ENCODE measurements at places on chromosomes 6 and 20.
A peak's percentile ranks its signal among the peaks of the same experiment; 100 is the strongest.

- H3K36me3 ChIP-seq = peaks cover 6% of the 10 kb centered on the region
- DNase-seq = no peak
- H3K4me3 ChIP-seq = no peak overlapping the region
- H3K4me1 ChIP-seq = no peaks in the 10 kb centered on the region
- H3K27me3 ChIP-seq = no peaks in the 10 kb centered on the region
These were observed 62.3 kb upstream of the TMEM181 start for GRCh38 chr6:158497620-158498019.

GRCh38 chr20:56440346-56441007, 27.9 kb upstream of the RTF2 start:
- no peak overlapping the region for H3K4me3 ChIP-seq
- peaks cover 10% of the 10 kb centered on the region for H3K4me1 ChIP-seq
- no peaks in the 10 kb centered on the region for H3K27me3 ChIP-seq
- no peak overlapping the region for H3K27ac ChIP-seq
- H3K36me3 ChIP-seq = no peaks in the 10 kb centered on the region

DNA sequence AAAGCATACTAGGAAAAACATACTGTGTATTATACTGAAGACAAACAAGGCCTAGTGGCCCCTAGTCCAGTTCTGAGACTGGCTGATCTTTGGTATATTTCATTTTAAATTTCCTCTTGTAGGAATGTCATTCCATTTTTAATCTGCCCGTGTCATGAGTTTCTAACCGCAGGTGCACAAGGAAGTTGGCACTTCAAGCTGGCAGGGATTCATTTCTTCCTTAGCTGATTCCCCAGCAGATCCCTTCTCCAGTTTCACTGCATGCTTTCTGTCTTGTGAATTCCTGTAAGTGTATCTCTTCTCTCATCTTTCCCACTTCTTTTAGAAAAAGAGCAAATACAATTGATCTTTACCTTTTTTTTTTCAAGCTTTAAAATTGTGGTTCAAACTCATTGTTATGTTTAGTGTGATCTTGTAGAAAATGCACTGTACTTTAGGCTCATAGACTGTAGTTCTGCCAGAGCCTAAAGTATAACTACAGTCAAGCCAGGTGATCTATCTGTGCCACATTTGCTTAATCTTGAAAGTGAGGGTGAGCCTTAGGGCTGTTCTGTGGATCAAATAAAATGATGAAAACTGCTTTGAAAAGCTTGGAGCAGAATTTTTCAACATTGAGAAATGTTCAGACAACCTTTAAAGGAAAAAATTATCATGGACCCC, 37.0 kb downstream of the RNF217 start:
- H3K4me3 ChIP-seq = no peak overlapping the region
- DNase-seq = no peak
- H3K27me3 ChIP-seq = no peaks in the 10 kb centered on the region
- H3K4me1 ChIP-seq = peaks cover 40% of the 10 kb centered on the region

DNA sequence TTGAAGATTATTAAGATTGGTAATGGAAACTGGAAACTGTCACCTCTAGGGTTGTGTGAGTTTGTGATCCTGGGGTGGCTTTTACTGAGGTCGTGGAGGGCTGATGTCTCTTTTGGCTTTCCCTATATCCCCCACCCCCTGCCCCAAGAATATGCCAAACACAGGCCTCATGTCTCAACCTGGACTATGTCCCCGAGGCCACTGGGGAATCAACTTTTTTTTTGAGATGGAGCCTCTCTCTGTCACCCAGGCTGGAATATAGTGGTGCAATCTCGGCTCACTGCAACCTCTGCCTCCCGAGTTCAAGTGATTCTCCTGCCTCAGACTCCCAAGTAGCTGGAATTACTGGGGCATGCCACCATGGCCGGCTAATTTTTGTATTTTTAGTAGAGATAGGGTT, 83.3 kb upstream of the RALGAPA2 start:
- no peak overlapping the region for H3K4me3 ChIP-seq
- no peaks in the 10 kb centered on the region for H3K27me3 ChIP-seq
- H3K27ac ChIP-seq = no peak overlapping the region
- no peaks in the 10 kb centered on the region for H3K36me3 ChIP-seq
- DNase-seq = no peak

- no peaks in the 10 kb centered on the region for H3K4me1 ChIP-seq
- no peak overlapping the region for H3K4me3 ChIP-seq
- H3K27ac ChIP-seq = peak overlapping the region; percentile 27
- no peaks in the 10 kb centered on the region for H3K27me3 ChIP-seq
These were observed 39.2 kb downstream of the PREX1 start for GRCh38 chr20:48788486-48789072.

GRCh38 chr6:80223743-80224212, 117.3 kb downstream of the BCKDHB start:
- H3K4me3 ChIP-seq = no peak overlapping the region
- no peak overlapping the region for H3K27ac ChIP-seq
- H3K27me3 ChIP-seq = no peaks in the 10 kb centered on the region
- no peaks in the 10 kb centered on the region for H3K4me1 ChIP-seq
- DNase-seq = no peak
- H3K36me3 ChIP-seq = no peaks in the 10 kb centered on the region

DNA sequence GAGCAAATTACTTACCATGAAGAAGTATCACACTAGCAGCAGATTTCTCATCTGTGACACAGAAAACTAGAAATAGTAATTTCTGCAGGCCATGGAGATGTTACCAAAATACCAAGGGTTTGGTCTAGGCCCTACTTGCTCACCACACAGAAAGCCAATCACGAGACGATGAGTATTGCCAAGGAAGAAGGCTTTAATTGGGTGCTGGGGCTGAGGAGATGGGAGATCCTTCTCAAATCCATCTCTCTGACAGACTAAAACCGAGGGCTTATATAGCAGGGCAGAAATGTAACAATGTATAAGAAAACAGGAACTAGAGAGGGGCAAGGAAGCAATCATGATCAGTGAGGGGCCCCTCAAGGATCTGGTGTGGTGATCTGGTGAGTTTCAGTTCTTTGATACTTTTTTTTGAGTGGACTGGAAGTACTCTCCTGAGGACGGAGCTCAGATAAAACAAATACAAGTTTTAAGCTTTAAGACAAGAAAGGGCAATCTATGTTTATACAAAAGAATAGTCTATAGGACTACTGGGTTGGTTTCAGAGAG, 40.9 kb downstream of the RNF182 start:
- no peak overlapping the region for H3K4me3 ChIP-seq
- H3K27me3 ChIP-seq = peaks cover 5% of the 10 kb centered on the region
- DNase-seq = no peak
- H3K4me1 ChIP-seq = no peaks in the 10 kb centered on the region
- H3K27ac ChIP-seq = no peak overlapping the region

DNA sequence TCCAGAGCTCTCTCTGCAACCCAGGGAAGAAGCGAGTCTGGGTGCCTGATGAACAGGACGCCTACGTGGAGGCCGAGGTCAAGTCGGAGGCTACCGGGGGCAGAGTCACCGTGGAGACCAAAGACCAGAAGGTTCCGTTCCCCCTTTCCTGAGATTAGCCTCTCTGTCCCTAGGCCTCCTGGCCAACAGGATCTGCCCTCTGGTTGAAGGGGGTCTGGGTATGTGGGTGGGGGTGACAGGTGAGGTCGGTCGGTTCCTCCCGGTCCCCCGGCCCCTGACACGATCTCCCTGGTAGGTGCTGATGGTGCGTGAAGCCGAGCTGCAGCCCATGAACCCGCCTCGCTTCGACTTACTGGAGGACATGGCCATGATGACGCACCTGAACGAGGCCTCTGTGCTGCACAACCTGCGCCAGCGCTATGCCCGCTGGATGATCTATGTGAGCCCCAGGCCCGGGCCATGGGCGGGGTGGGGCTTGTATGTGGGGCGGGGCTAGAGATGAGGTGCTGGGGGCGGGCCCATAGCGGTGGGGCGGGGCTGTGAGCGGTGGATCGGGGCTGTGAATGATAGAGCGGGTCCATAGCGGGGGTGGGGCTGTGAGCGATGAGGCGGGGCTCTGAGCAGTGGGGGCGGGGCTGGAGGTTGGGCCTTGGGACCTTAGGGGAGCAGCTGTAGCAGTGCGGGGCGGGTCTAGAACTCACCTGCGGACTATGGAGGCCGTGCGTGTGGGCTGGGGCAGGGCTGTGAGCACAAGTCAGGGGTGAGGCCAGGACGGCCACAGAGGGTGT, 23.9 kb downstream of the MYH7B start:
- H3K27me3 ChIP-seq = peaks cover 13% of the 10 kb centered on the region
- H3K4me3 ChIP-seq = no peak overlapping the region
- H3K36me3 ChIP-seq = no peaks in the 10 kb centered on the region
- no peak overlapping the region for H3K27ac ChIP-seq

DNA sequence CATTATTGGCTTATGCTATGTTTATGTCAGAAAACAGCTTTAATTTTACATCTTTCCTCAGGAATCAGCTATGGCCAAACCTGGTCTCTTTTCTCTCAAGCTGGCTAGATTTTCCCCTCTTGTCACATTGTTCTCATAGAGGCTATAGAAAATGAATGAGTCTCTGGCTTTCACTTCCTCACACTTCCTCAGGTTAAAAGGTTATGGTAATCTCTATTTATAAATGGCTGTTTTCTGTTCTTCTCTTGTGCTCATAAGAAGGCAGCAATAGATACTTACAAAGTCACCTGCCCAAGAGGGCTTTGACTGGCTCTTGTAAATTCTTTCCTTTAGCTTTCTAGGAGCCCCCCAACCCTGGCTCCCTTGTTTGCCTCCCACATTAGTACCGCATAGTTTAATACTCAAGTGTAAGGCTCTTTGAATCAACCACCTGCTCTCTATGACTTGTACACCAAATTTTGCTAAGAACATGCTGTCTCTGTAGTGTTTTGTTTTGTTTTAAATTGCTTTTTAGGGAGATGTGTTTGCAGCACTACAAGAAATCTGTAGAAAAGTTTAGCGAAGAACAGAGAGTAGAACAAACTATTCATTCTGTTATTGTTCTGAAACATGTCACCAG, 897.4 kb upstream of the CITED2 start:
- H3K36me3 ChIP-seq = no peaks in the 10 kb centered on the region
- H3K27ac ChIP-seq = no peak overlapping the region
- DNase-seq = no peak
- no peaks in the 10 kb centered on the region for H3K27me3 ChIP-seq
- no peak overlapping the region for H3K4me3 ChIP-seq

GRCh38 chr6:151098166-151098565, 141.6 kb upstream of the AKAP12 start:
- H3K4me3 ChIP-seq = no peak overlapping the region
- DNase-seq = no peak
- no peaks in the 10 kb centered on the region for H3K27me3 ChIP-seq
- peaks cover 16% of the 10 kb centered on the region for H3K4me1 ChIP-seq

- H3K4me3 ChIP-seq = no peak overlapping the region
- H3K36me3 ChIP-seq = no peaks in the 10 kb centered on the region
- DNase-seq = no peak
- H3K4me1 ChIP-seq = peaks cover 48% of the 10 kb centered on the region
- H3K27me3 ChIP-seq = no peaks in the 10 kb centered on the region
- H3K27ac ChIP-seq = peak overlapping the region; percentile 86
These were observed 68.8 kb downstream of the ZBTB2 start for GRCh38 chr6:151322570-151322969.

- no peak for DNase-seq
- peak overlapping the region; percentile 89 for H3K27ac ChIP-seq
- no peaks in the 10 kb centered on the region for H3K27me3 ChIP-seq
- H3K4me1 ChIP-seq = no peaks in the 10 kb centered on the region
These were observed 390.1 kb upstream of the CITED2 start for GRCh38 chr6:139764498-139764986.

DNA sequence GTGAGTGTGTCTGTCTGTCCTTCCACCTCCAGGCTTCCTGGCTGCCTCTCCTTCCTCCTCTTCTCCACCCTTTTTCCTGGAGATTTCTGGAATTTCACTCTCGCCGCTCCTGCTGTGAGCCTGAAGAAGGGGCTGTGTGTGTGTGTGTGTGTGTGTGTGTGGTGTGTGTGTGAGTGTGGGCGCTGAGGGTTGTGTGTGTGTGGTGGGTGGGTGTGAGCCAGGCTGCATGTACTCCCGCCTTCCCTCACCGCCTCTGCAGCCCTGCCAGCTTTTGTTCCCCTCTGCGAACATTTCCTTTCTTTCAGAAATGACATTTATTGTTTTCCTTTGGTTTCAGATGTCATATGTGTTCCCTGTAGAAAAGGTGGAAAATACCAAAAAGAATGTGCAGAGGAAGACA, 76.0 kb downstream of the SRC start:
- H3K27ac ChIP-seq = no peak overlapping the region
- no peak overlapping the region for H3K4me3 ChIP-seq
- H3K36me3 ChIP-seq = no peaks in the 10 kb centered on the region
- H3K4me1 ChIP-seq = no peaks in the 10 kb centered on the region
- no peaks in the 10 kb centered on the region for H3K27me3 ChIP-seq

All from sigmoid colon (tissue), 7 donors.